ENCODE measurements at places on chromosomes 16 and 17.

- no peak for DNase-seq
Observed at GRCh38 chr16:19711643-19712042, 6.4 kb downstream of the KNOP1 start.

DNA sequence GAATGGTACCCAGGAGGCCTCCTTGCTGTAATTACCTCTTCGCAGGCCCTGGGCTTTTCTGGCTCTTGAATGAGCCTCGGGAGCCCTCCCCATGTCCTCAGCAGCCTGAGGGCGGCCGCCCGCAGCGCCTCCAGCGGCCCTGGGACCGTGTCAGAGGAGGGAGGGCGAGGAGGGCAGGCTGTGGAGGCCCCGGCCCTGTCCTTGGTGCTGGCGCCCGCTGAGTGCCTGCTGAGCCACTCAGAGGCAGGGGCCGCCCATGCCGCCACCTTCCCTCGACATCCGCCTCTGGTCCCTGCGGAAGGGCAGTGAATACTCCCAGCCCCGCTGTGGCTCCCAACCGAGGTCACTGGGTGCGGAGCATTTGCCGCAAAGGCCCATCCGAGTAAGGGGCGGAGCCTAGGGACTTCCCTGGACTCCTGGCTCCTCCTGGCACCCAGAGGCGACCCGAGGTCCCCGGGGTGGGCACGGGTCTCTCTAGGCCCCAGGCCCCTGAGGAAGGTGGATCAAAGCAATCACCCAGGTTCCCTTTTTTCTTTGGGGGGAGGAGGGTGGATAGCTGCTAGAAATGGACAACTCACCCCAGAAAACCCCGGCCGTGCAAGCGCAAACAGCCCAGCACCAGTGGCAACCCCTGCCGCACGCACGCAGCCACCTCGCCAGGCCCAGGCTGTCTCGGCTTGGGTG, 2.8 kb downstream of the RBFOX3 start:
- peak; percentile 11 for DNase-seq

GRCh38 chr17:1147664-1148063, 32.1 kb downstream of the ABR start:
- DNase-seq = peak; percentile 44

- DNase-seq = no peak
Observed at GRCh38 chr17:38588788-38589174, 17.0 kb downstream of the SRCIN1 start.

DNA sequence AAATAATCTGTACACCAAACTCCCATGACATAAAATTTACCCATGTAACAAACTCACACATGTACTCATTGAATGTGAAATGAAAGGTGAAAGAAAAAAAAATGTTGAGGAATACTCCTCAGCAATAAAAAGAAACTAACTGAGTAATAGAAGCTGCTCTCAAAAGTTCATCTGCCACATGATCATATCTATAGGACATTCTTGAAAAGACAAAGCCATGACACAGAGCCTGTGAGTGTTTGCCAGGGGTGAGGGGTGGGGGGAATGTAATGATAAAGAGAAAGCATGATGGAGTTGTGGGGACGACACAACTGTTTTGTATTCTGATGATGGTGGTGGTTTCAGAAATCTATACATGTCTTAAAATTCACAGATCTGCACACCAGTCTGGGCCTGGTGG, 52.2 kb upstream of the TMC5 start:
- DNase-seq = no peak
